Occipital lobe (tissue), 3 donors: ENCODE measurements at places on chromosomes 1 and 21.

- no peak for DNase-seq
Observed at GRCh38 chr1:233323718-233324117, 3.8 kb upstream of the MAP3K21 start.

- no peak for DNase-seq
Observed at GRCh38 chr1:199007423-199007822, 368.6 kb downstream of the PTPRC start.

DNA sequence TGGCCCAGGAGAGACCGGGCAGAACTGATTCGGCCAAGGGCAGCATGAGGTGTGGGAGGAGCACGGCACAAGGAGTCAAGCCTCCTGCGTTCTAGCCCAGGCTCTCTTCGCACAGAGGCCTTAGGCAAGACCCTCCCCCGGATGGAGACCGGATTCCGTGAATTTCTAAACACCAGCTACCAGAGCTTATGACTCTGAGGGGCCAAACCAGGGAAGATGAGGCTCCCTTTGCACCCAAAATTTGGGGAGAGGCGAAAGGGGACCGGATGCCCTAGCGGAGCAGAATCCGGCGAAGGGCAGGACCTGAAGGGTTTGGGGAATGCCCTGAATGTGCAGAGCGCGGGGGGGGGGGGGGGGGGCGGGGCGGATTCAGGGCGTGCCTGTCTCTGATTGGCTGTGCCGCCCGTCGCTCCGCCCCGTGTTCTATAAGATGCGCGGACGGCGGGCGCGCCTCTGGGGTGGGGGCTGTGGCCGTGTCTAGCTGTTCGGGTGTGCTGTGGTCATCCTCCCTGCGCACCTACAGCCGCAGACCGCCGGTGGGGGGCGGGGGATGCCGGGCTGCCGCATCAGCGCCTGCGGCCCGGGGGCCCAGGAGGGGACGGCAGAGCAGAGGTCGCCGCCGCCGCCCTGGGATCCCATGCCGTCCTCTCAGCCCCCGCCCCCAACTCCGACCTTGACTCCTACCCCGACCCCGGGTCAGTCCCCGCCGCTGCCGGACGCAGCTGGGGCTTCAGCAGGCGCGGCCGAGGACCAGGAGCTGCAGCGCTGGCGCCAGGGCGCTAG, at the start of gene TRNP1:
Gene TRNP1 (plus strand): TSS at position 456 of the 783 bp plus-strand sequence. CDS start 95 bp downstream, at position 551.
- peak; percentile 69 for DNase-seq

GRCh38 chr21:44598061-44598460, 2.3 kb upstream of the KRTAP10-7 start:
- no peak for DNase-seq
